H4 (cell line): ENCODE measurements at places on chromosomes 4 and X. TPM values are rescaled to one million over a fixed set of nuclear protein-coding genes. Genes with fewer than 3 reads are reported as not detected.

SLC9A7 gene
- 4.2 and 5.9 TPM in 2 replicates for total RNA-seq

UGT2A2 gene
- not detected in 2 replicates for total RNA-seq

SPARCL1 gene
- 0.12 TPM in 1 of 2 replicates, not detected in the other for total RNA-seq

- DNase-seq, result peak; percentile 45
These were observed 1.7 kb downstream of the SAT1 start for GRCh38 chrX:23784470-23785331.

DNA sequence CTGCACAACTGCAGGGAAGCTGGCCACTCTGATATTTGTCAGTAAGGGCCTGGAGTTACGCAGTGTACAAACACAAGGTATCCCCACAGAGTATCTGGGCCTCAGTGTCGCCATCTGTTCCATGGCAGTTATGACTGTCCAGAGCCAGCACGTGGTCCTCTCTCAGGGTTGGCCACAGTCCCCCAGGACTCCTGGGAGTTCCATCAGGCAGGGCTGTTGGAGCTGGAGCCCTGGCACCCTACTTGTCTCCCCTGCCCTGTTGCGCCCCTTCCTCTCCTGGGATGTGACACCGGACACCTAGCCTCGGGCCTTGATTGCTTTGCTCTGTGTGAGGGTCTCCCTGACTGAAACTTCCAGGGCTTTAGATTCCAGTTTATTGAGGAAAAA is 8.4 kb downstream of the HTRA3 start:
- DNase-seq, result no peak

- DNase-seq, result no peak
These were observed 24.6 kb downstream of the BEX3 start for GRCh38 chrX:103400931-103401330.

- DNase-seq, result no peak
These were observed 3.6 kb upstream of the TDO2 start for GRCh38 chr4:155899891-155900290.

GRCh38 chr4:6452897-6453687 is 19.3 kb downstream of the PPP2R2C start:
- no peak for DNase-seq

DNA sequence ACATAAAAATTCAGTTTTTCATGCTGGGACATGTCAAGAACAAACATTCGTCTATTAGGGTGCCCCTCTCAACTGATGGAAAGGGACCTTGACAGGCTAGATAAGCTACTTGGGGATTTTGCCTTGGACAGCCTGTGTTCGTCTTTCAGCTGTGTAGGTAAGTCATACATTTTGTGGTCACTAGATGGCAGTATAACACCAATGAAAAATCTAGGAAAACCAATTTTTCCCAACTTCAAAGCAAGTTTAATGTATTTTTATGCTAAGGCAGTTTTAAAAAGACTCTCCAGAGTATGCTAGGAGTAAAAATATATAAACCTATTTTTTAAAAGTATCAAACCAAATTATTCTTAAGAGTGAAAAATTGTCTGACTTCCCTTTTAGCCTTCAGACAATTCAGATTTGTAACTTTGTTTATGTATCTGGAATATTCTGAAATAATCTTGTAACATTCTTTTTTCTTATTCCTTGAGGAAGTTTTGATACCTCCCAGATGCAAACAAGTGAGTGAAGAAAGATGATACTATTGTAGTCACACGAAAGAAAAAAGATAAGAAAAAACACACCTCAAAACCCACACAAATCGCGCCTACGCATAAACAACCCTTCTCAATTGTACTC is 158.3 kb downstream of the CPE start:
- peak; percentile 48 for DNase-seq
